ENCODE measurements at places on chromosomes 7 and 10.

- no peak for DNase-seq
Measured at GRCh38 chr10:44281662-44282061, 103.2 kb downstream of the CXCL12 start.

DNA sequence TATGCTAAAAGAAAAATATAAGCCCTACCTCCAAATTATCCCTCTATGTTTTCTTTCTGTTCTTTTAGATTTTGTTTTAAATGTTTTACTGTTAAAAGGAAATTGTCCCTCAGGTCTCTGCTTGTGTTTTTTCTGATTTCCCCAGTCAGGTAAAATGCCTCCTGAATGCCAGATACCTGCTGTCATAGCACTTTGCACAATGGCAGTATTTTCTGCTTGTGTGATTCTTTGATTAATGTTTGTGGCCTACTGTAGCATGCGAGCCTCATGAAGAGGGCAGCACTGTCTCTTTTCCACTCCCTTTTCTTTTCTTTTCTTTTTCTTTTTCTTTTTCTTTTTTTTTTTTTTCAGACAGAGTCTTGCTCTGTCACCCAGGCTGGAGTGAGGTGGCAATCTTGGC, 71.2 kb downstream of the TEX36 start:
- no peak for DNase-seq

GRCh38 chr10:5529702-5530411, 5.1 kb downstream of the CALML3 start:
- no peak for DNase-seq

- no peak for DNase-seq
Measured at GRCh38 chr10:70335246-70335613, 47.2 kb downstream of the LRRC20 start.

DNA sequence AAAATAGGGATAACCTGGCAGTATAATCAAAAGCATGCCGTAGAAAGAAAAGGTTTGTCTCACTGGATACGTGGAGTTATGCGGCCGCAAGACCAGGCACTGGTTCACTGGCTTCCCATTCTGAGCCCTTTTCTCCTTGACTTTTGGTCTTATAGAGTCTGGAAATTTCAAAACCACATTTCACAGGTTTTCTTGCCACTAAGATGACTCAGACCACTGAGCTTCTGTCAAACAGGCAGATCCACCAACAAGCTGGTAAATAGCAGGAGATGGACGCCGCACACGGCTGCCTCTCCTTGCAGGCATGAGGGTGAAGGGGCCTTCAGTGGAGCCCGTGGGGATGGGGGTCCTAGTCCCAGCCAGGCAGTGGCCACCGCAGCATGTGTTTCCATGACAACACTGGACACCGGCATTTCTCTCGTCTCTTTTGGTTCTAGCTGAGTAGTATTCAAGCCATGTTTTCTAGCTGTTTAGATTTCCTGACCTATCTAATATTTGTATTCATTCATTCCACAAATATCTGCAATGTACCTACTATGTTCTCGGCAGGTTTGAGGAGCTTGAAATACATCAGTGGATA, 55.5 kb downstream of the KLF6 start:
- no peak for DNase-seq

DNA sequence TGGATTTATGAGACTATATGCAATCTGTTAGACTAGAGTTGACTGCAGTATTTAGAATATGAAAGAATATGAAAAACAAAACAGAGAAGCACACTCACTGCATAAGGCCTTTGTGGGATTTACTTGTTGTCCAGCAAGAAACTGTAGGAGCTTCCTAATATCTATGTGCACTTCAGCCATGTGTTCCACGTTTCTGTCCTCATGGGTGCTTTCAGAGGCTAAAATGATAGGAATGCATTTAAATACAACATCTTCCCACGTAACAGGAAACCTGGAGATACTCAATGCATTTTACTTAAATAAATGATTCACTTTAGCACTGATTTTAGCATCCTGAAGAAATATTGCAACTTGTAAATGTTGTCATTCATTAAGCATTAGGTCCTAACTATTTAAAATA, 11.7 kb downstream of the HUS1 start:
- no peak for DNase-seq

GRCh38 chr7:157432957-157433576, 96.3 kb downstream of the DNAJB6 start:
- DNase-seq, result no peak

DNA sequence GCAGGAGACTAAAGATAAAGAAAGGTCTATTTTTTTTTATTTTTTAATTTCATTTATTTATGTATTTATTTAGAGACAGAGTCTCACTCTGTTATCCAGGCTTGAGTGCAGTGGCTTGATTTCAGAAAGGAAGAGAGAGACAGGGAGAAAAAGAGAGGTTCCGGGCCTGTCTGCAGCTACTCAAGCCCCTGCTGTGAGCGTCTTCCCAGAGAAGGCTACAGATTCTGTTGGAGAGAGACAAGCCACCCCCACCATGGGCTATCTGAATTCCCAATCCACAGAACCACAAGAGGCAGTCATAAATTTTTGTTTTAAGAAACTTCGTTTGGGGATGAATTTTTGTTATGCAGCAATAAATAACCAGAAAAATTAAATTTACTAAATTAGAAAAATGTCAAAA, 68.1 kb downstream of the CALN1 start:
- no peak for DNase-seq

DNA sequence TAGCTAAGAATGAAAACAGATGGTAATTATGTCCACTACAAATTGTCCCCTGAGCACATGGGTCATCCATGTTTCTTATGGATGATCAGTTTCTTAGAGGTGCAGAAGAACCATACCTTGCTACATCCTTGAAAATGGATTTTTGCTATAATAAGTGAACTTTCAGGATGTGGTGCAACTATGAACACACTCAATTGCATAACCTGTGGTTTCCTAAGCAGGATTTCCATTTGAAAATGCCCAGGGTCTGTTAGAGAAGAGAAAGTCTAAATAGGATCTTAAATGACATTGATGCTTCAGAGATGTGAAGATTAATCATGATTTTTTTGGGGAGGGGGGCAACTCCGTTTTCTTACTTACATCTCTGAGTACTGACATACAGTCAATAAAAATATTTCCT, 39.6 kb upstream of the CACNB2 start:
- DNase-seq, result no peak

DNA sequence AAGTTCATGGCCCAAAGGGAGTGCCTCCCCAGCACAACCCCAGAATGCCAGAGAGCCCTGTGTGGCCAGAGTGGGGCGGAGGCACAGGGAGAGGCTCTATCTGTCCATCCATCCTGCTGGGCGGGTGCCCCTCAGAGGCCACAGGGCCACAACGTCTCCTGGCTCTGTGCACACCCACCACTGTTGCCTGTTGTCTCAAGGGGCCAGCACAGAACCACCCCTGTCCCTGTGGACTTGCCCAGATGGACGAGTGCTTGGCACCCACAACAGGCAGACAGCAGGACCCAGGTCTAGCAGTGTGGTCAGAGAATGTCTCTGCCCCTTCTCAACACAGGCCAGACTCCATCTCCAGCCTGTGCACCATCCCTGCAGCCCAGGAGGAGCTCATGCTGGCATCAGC, 92.8 kb downstream of the PAXIP1 start:
- DNase-seq, result no peak

GRCh38 chr7:30240106-30240800, 44.1 kb upstream of the ZNRF2 start:
- no peak for DNase-seq

DNA sequence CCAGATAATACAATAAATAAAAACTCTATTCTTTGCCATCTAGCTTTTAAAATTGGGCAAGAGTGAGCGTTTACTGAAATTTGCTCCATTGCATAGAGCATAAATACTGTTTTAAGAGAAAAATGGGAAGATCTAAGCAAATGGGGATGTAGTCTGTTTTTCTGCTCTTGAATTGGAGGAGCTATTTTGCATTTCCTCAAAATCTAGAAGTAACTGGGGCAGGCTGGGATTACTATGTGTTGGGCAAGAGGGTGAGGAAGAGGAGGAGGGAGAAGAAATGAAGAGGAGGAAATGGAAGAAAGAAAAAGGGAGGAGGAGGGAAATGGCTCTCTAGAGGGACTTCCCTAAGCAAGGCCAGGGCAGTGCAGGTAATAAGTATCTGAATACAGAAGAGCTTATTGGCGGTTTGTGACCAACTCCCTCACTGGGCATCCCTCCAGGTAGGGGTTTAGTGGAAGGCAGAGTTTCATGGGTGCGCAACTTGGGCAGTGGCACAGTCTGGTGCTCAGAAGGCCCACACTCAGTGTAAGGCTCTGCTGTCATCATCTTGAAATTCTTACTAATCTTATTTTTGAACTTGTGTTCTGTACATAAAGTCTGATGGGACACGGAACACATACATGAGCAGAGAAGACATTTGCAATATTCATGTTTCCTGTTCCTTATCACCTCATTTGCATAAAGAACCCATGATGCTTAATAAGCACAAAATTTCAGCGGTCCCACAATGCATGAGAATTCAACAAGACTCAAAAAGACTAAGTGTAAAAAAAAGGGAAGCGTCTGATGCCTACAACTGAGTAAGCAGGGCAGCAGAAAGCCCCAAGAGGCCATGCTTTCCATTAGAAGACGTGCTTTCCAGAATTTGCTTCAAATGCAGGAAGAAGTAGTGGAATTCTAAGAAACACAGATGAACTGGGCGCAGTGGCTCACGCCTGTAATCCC, 116.9 kb downstream of the EVX1 start:
- DNase-seq, result no peak

DNA sequence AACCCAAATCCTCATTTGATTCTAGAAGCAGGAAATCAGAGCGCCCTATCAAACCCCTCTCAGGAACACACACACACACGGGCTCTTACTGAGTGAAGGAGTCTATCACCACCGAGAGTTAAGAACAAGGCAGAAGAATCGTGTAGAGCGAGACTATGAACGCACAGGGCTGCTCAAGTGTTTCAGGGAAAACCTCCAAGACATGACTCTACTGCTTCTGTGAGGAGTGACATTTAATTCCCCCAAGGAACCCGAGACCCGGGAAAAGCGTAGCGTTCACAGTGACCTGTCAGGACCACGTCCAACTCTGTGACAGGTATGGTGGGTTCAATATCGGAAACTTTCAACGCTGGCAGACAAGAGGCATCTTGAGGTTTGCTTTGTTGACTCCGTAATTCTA, 21.6 kb downstream of the PITRM1 start:
- no peak for DNase-seq

DNA sequence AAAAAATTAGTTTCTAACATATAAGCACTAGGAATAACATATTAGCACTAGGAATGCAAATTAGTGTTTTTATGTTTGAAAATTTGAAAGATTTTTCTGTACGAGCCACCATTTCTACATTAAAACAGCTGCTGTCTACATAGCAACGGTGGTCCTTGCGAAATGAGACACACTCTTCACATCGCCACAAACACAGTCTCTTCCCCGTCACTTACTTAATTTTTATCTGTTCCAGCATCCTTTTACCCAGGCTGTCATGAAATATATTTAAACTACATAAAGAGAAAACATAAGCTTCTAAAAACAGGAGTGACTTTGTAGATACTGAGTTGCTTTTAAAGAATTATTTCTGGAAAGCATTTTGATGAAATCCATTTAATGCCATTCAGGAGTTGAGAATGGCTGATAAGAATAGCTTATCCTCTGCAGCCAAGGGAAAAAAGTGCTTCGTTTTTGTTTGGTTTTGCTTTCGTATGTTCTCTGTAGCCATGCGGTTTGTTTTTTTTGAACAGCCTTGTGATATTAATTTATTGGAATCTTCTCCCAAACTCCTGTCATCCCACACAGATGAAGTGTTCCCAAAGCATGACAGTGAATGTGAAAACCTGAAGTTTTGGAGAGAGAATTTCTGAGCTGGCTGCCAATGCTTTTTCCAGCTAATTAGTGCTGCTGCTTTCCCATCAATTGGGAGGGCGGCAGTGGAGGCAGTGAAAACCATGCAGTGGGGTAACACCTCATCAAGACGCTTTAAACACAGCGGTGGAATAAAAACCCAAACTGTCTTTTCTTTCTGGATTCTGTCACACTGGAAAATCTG, 603.7 kb upstream of the ADARB2 start:
- no peak for DNase-seq

DNA sequence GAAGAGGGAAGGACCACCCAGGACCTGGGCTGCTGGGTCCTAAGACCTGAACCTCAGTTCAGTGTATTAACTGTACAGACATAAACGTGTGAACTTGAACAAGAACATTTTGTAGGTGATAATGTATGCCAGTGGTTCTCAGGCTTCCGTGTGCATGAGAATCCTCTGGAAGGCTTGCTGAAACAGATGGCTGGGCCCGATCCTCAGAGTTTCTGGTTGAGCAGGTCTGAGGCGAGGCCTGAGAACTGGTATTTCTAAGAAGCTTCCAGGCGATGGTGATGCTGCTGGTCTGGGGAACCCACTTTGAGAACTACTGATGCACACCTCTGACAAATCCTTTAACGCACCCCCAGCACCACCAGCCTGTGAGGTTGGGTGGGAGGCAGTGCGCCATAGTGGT, 70.4 kb downstream of the CDH23 start:
- DNase-seq, result no peak
